ENCODE measurements at places on chromosomes 4 and X. TPM values are rescaled to one million over a fixed set of nuclear protein-coding genes. Genes with fewer than 3 reads are reported as not detected.

- DNase-seq = no peak
Observed at GRCh38 chrX:141791856-141792255, 46.3 kb upstream of the MAGEC3 start.

GRCh38 chrX:3690140-3690539, 23.3 kb downstream of the PRKX start:
- DNase-seq = no peak

GRCh38 chr4:124435274-124435950, 277.1 kb downstream of the ANKRD50 start:
- no peak for DNase-seq

DNA sequence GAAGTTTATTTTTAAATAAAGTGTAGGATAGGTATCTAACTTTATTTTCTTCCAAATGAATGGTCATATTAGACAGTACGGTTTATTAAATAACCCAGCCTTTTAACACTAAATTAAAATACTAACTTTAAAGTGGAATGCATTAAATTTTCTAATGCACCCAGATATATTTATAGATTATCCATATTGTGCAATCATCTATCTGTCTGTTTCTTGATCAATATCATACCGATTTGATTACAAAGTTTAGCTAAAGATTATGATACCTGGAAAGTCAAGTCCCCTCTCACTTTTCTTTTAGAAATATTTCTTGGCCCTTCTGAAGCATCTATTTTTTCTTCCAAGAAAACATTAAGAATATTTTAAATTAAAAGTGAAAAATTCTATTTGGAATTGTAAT, 124.3 kb upstream of the PDE5A start:
- DNase-seq = no peak

CXCL9 gene
- polyA plus RNA-seq = 1.3 TPM

RAI2 gene
- polyA plus RNA-seq = 54.3 TPM

DNA sequence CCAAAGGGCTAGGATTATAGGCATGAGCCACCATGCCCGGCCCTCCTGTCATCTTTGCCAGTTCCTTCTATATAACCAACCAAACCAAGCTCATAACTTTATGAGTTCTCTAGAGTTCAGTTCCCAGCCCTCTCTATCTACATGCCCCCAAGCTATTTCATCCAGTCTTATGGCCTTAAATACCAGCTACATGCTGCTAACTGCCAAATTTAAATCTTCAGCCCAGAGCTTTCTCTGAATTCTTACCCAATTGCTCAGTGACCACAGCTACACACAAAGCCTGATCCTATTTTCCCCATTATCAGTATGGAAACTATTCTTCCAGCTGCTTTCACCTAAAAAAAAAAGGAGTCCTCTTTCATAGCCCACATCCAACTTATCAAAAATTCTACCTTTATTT, 23.1 kb downstream of the TMEM184C start:
- DNase-seq = no peak

Data from urinary bladder (tissue), 4 donors.